ENCODE measurements at places on chromosomes 5 and 9. TPM values are rescaled to one million over a fixed set of nuclear protein-coding genes. Genes with fewer than 3 reads are reported as not detected.

EDIL3 gene
- 54.3 TPM for total RNA-seq

COL15A1 gene
- total RNA-seq, result 5.4 TPM

IL4 gene
- total RNA-seq, result not detected

THOC3 gene
- 72.0 TPM for total RNA-seq

B4GALT1 gene
- total RNA-seq, result 52.0 TPM

PCDHB2 gene
- total RNA-seq, result 0.29 TPM

RLN2 gene
- not detected for total RNA-seq

ANKRD18A gene
- total RNA-seq, result not detected

SLC36A2 gene
- not detected for total RNA-seq

PCDHAC2 gene
- 0.22 TPM for total RNA-seq

C9orf153 gene
- total RNA-seq, result under 0.01 TPM

JAKMIP2 gene
- total RNA-seq, result 0.22 TPM

STPG3 gene
- not detected for total RNA-seq

ENTPD2 gene
- total RNA-seq, result not detected

SIT1 gene
- not detected for total RNA-seq

F2RL2 gene
- total RNA-seq, result 6.6 TPM

UBE2B gene
- 14.7 TPM for total RNA-seq

EQTN gene
- total RNA-seq, result not detected

MAMDC4 gene
- 2.0 TPM for total RNA-seq

KIF4B gene
- total RNA-seq, result 0.14 TPM

PCDHGB1 gene
- 1.8 TPM for total RNA-seq

SYK gene
- under 0.01 TPM for total RNA-seq

CAMK2A gene
- 2.0 TPM for total RNA-seq

KDM4C gene
- total RNA-seq, result 28.9 TPM

CEL gene
- not detected for total RNA-seq

LCN15 gene
- total RNA-seq, result not detected

ADAMTS12 gene
- total RNA-seq, result 135 TPM

GFI1B gene
- total RNA-seq, result not detected

TAS2R1 gene
- not detected for total RNA-seq

PCDH12 gene
- total RNA-seq, result not detected

CBY3 gene
- 0.29 TPM for total RNA-seq

IFNA13 gene
- total RNA-seq, result not detected

SLC2A6 gene
- 79.4 TPM for total RNA-seq

KLHL3 gene
- 2.8 TPM for total RNA-seq

N4BP3 gene
- 0.43 TPM for total RNA-seq

LEAP2 gene
- total RNA-seq, result 0.43 TPM

PCDHB9 gene
- not detected for total RNA-seq

STKLD1 gene
- total RNA-seq, result 0.14 TPM
